T-helper 1 cell (primary cell): ENCODE measurements at places on chromosomes 13 and 19.

- DNase-seq = no peak
These were observed 614.2 kb downstream of the SLITRK5 start for GRCh38 chr13:88285329-88285728.

GRCh38 chr13:111640006-111640405, 319.6 kb downstream of the TEX29 start:
- DNase-seq = no peak

- no peak for DNase-seq
These were observed 75.2 kb upstream of the MCF2L start for GRCh38 chr13:112893570-112894422.

DNA sequence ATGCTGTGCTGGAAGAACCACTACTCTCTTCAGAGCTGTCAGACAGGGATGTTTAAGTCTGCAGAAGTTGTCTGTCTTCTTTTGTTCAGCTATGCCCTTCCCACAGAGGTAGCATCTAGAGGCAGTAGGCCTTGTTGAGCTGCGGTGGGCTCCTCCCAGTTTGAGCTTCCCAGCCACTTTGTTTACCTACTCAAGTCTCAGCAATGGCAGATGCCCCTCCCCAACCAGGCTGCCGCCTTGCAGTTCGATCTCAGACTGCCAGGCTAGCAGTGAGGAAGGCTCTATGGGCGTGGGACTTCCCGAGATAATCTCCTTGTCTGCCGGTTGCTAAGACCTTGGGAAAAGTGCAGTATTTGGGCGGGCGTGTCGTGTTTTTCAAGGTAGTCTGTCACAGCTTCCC, 42.1 kb upstream of the UQCRFS1 start:
- no peak for DNase-seq

DNA sequence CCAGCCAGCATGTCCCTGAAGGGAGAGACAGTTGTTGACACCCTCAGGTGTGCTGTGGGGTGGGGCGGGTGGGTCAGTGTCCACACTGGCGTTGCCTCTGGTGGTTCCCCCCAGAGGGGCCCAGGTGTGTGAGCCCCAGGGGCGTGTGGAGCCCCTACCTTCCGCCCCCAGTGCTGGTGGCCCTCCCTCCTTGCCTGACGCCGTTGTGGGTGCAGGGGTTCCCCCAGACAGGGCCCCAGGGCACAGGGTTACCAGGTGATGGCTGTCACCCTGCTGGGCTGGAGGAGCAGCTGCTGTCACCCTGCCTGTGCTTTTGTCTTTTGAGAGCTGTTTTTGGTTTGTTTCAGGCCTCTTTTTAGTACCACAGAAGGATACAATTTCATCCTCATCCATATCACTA, 27.2 kb downstream of the ATP4B start:
- DNase-seq = no peak

DNA sequence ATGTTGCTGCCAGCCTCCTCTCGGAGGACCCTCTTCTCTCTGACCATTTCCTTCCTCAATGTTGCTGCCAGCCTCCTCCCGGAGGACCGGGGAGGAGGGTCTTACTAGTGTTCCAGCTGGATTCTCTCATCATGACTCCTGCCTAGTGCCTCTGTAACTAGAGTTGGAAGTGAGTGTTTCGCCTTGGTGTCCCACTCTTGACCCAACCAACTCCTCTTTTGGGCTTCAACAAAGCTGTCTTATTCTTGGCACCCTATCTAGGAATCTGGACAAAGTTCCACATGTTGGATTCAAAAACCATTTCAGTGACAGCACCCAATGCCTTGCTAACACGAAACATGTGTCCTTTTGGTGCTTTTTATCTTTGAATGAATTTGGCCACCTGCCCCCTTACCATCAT, 165.4 kb downstream of the GPC5 start:
- no peak for DNase-seq

GRCh38 chr19:8441725-8442544, 2.8 kb upstream of the HNRNPM start:
- no peak for DNase-seq

- DNase-seq = no peak
These were observed 8.9 kb upstream of the OR1I1 start for GRCh38 chr19:15072930-15073647.

DNA sequence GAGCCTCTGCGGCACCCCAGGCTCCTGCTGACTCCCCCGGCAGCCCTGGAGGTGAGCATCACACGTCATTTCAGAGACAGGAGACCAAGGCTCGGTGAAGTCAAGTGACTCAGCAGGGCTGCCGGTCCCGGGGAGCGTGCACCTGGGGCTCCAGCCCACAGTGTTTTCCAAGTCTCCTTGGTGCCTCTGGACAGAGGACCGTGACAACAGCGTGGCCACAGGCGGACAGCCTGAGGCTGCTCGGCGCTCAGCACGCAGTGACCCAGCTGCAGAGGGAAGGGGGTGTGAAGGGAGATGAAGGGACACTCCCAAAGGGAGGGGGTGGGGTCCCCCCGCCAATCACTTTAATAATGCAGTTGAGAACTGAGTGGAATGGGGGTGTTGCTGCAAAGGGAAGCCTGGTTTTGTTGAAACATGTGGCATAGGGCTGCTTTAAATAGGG, 17.5 kb upstream of the ASPDH start:
- no peak for DNase-seq

- DNase-seq = no peak
These were observed 3.1 kb upstream of the TNFSF13B start for GRCh38 chr13:108266321-108266990.

GRCh38 chr13:37476874-37477273, 121.7 kb downstream of the POSTN start:
- no peak for DNase-seq

GRCh38 chr13:32323912-32324311, 8.6 kb downstream of the BRCA2 start:
- no peak for DNase-seq

- no peak for DNase-seq
These were observed 36.1 kb downstream of the TBC1D4 start for GRCh38 chr13:75445717-75446499.

DNA sequence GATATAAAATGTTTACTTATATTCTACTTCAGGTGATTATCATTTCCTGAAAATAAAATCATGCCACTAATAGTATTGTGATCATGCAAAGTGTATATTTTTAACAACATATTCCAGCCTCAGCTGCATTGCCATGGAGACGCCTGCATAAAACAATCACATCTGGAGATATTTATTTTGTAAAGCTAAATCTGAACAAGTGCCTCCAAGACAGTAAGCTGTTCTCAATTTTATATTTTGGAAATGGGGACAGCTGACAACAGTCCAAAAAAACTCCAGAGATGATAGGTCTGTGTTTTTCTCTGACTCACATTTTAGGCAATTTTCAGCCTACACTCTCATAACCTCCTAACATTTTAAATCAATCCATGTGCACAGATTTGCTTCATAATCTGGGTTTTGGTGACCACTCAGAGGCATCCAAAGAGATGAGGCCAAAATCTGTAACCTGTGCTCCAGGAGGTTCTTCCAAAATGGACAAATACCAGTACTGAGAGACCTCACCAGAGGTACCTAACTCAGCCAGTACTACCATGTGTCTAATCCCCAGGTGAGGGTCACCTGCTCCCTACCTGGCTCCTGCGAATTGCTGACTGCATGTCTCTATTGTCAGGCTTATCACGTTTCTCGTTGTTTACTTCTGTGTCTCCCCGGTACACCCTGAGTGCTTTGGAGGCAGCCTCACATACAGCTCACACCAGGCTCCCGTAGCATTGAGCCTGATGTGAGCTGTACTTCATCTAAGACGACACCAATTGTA, 62.7 kb downstream of the COL4A1 start:
- no peak for DNase-seq

DNA sequence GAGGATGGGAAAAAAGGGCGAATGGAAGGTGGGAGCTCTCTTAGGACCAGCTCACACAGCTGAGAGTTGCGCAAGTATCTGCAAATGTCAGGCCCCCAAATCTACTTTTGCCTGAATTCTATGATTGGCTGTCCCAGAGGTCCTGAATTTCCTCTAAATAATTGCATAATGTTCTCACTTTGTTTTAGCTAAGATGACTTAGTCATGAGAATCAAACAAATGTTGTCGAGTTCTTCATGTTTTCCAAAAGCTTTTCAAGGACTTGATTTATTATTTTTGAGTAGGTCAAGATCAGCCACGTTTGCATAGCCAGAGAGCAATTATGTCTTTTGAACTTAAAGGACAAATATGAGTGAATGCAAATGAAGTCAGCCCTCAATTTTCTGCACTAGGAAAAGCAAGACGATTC, 246.6 kb upstream of the MAB21L1 start:
- no peak for DNase-seq

DNA sequence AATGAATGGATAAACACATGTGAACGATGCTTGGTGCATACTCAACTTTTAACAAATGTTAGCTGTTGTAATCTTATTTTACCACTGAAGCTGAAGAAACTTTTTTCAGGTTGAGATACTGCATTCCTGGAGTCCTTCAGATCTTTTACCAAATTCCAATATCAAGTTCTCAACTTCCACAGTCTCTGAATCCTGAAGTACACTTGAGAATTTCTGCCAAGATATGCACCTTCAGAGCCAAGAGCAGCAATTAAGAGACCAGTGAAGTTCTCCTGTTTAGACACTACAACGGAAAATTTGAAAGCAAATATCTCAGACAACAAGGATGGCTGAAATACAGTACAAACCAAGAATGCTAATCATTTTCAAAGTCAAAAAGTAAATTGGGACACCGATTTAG, 84.6 kb upstream of the MTIF3 start:
- no peak for DNase-seq

GRCh38 chr19:30590596-30591229, 218.5 kb downstream of the ZNF536 start:
- DNase-seq = no peak

DNA sequence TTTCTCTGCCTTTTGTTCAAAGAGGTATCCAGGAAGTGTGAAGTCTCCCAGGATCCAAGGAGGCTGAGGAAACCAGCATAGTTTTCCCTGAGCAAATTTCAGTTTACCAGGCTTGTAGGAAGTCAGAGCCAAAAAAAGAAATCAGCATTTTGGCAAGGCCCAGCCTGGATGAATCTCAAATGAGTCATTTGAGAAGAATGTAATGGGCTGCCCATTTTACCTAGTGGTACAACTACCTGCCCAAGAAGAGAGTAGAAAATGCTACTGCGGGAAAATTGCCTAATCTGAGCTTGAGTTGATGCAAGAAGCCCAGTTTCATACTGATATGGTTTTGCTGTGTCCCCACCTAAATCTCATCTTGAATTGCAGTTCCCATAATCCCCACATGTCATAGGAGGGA, 284.1 kb upstream of the ZNF507 start:
- DNase-seq = no peak

GRCh38 chr19:43524922-43525835, 1.8 kb downstream of the ETHE1 start:
- peak; percentile 50 for DNase-seq

DNA sequence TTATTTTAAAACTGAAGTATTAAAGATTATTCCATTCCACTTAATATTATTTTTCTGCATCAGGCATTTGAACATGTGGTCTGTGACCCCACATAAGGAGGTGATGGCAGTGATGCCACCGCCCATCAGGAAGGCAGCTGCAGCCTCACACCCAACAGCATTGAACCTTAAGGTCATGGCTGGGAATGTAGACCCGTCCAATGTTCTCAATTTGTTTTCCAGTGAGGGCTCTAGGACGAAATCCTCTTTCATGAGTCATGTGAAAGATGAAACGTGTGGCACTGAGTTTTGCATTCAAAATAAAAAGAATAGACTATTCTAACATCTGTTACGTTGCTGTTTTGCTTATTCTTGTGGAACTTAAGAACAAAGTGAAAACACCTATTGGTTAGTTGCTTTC, 74.5 kb upstream of the ANKRD10 start:
- DNase-seq = no peak

GRCh38 chr13:104854007-104854406, 1681.5 kb downstream of the EFNB2 start:
- no peak for DNase-seq

DNA sequence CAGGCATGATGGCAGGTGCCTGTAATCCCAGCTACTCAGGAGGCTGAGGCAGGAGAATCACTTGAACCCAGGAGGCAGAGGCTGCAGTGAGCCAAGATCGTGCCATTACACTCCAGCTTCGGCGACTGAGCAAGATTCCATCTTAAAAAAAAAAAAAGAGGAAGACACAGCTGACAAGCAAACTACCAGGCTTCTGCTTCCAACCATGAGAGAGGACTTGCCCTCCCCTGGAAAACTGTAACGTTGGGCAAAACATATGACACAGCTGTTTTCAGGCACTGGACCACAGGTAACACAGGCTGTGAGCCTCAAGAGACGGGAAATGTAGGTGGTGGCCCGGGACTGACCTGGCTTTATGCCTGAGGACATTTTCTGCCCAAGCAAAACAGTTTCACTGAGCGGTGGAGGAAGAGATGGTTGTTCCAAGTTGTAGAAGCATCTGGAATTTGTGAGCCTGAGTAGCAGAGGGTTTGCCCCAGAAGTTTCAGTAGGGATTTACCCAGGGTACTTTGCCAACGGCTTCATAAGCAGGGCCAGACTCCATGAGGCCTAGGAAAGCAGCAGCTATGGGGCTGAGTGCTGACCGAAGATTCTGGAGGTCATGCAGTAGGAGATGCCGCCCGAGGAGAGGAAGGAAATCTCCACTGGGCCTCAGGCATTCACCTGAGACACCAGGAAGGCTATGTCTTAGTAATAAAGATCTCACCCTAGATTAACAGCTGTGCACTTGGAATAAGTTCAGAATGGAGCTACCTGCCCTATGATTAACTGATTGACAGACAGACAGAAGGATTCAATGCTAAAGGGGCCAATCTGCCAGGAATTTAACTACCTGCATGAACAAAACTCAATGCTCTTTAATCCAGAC, 88.0 kb downstream of the ABCC4 start:
- no peak for DNase-seq

DNA sequence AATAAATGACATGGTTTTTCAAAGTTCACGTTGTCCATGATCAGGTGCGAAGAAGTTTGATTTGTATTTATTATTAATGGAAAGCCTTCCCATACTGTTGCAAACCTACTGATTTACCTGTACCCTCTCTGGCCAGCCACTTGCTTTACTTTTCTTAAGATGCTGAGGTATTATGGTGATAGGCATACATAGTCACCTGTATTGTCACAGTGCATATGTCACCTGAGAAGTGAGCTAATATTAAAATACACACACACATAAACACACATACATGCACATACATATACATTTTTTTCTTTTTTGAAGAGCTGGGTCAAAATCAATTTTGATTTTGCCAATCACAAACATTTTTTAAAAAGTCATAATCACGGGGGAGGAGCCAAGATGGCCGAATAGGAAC, 72.1 kb downstream of the RNASEH2B start:
- DNase-seq = no peak

GRCh38 chr19:20858218-20858617, 64.8 kb upstream of the ZNF85 start:
- DNase-seq = no peak
